Left ventricle myocardium inferior (tissue), 1 donor: ENCODE measurements at places on chromosomes 11 and 22. TPM values are rescaled to one million over a fixed set of nuclear protein-coding genes. Genes with fewer than 3 reads are reported as not detected.

The MB gene
- total RNA-seq = 16,708 TPM

DNA sequence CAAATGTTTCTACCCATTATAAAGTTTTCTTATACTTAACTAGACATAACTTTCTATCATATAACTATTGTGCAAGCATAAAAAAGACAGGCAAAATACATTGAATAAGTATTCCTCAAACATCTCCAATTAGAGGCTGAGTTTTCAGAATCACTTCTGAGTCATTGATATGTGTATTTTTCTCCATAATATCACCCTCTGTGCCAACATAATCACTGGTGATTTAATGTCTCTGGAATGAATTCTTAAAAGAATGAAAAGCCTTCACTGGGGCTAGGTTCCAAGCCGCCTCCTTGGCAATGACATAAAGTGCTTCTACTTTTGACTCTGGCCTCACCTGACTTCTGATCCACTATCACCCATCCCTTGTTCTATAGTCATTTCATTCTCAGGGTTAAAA is 197.0 kb upstream of the E2F8 start:
- no peak for DNase-seq

DNA sequence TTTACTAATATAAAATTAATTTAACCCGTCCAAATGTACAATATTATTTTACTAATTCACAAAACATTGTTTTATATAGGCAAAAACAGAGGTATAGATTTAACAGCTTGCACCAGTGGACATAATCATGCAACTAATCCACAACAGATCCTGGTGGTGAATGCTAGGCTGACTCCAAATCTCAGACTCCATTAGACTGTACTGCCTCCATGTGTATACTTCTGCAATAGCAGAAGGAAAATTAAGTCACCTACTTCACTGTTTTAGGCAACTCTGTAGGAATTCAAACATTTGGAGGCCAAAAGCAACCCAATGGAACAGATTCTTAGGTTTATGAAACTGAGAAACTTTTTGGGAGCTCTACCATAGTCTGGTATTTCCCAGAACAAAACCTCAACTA is 30.0 kb upstream of the RAB39A start:
- no peak for DNase-seq

GRCh38 chr11:133291780-133292179 is 240.5 kb downstream of the OPCML start:
- DNase-seq = no peak

GRCh38 chr11:35144136-35144741 is 5.3 kb downstream of the CD44 start:
- no peak for DNase-seq

- DNase-seq = no peak
Observed at GRCh38 chr11:69443968-69444364, 37.5 kb upstream of the LINC01488 start.
